ENCODE measurements at places on chromosomes 12 and 14.

DNA sequence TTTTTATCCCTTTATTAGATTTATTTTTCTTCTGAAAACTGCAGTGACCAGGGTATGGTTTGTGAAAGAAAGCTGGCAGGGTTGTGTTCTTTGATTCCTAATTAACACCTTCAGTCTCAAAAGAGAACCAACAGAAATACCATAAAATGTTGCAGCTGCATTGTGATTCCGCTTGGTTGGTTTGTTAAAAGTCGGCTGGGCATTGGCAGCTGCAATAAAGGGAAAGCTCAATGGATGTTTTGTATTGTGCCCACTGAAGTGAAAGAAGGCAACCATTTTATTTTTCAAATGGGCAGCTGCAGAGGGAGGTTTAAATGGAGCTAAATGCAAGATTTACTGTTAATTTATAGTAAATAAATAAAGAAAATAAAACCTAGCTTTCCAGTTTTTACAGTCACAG, 16.7 kb downstream of the LGR5 start:
- no peak overlapping the region for H3K4me3 ChIP-seq
- no peaks in the 10 kb centered on the region for H3K36me3 ChIP-seq
- DNase-seq = no peak
- H3K27me3 ChIP-seq = peaks cover 20% of the 10 kb centered on the region

GRCh38 chr12:45183246-45183645, 32.6 kb upstream of the ANO6 start:
- H3K4me1 ChIP-seq = no peaks in the 10 kb centered on the region
- H3K27ac ChIP-seq = no peak overlapping the region
- no peak overlapping the region for H3K4me3 ChIP-seq
- no peak for DNase-seq
- H3K27me3 ChIP-seq = no peaks in the 10 kb centered on the region

GRCh38 chr12:116368196-116369194, 91.0 kb upstream of the MED13L start:
- DNase-seq = no peak
- H3K27me3 ChIP-seq = no peaks in the 10 kb centered on the region
- H3K4me1 ChIP-seq = no peaks in the 10 kb centered on the region
- no peaks in the 10 kb centered on the region for H3K36me3 ChIP-seq

GRCh38 chr12:125229878-125230530, 164.8 kb downstream of the AACS start:
- no peak overlapping the region for H3K27ac ChIP-seq
- DNase-seq = no peak
- no peak overlapping the region for H3K4me3 ChIP-seq
- no peaks in the 10 kb centered on the region for H3K36me3 ChIP-seq
- no peaks in the 10 kb centered on the region for H3K4me1 ChIP-seq

DNA sequence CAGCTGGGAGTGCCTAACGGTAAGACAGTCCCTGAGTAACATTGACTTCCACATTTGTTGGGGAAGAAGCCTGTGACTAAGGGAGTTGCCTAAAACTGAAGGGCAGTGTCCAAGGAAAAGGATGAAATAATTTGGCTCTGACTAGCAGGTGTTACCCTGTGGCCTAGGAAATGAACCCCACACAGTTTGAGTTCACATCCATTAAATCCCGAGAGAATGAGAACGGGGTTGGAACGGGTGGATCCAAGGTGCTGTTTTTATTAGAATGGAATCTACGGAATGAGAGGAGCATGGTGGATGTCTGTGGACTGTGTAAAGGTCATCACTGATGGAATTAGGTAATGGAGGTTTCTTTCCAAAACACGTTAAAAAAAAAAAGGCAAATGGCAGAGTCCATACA, 324.0 kb downstream of the MED13L start:
- no peak overlapping the region for H3K27ac ChIP-seq
- no peaks in the 10 kb centered on the region for H3K36me3 ChIP-seq
- no peak for DNase-seq
- H3K27me3 ChIP-seq = no peaks in the 10 kb centered on the region
- H3K4me3 ChIP-seq = no peak overlapping the region

DNA sequence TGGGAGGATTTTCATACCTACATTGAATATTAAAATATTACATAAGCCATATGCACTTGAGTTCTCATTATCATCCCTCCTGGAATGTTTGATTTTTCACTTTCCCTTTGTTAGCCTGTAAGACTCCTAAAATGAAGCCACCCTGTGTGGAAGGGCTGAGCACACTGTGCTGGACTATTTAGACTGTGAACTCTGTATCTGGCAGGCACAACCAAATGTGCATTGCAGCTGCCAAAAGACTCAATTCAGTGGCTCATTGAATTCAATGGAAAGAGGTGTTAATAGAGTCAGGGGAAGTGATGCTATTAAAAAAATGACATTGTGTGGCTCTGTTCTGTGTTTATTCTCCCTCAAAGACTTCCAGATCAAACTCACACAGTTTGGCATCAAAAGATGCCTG, 111.1 kb downstream of the SMOC1 start:
- H3K27me3 ChIP-seq = peaks cover 18% of the 10 kb centered on the region
- no peak overlapping the region for H3K4me3 ChIP-seq
- DNase-seq = no peak
- H3K36me3 ChIP-seq = no peaks in the 10 kb centered on the region
- H3K4me1 ChIP-seq = no peaks in the 10 kb centered on the region

GRCh38 chr12:123671876-123672275, 963 bp downstream of the TCTN2 start:
- H3K4me3 ChIP-seq = peak overlapping the region; percentile 78
- peaks cover 2% of the 10 kb centered on the region for H3K36me3 ChIP-seq
- no peak for DNase-seq
- H3K27ac ChIP-seq = no peak overlapping the region
- H3K27me3 ChIP-seq = no peaks in the 10 kb centered on the region

- no peaks in the 10 kb centered on the region for H3K36me3 ChIP-seq
- H3K27me3 ChIP-seq = no peaks in the 10 kb centered on the region
These were observed 321.8 kb downstream of the BMP4 start for GRCh38 chr14:53634793-53635192.
